ENCODE measurements at places on chromosomes 1 and 21.

GRCh38 chr1:41444785-41445184, 39.7 kb downstream of the EDN2 start:
- DNase-seq: no peak

- DNase-seq: no peak
Observed at GRCh38 chr1:198687429-198687828, 48.6 kb downstream of the PTPRC start.

DNA sequence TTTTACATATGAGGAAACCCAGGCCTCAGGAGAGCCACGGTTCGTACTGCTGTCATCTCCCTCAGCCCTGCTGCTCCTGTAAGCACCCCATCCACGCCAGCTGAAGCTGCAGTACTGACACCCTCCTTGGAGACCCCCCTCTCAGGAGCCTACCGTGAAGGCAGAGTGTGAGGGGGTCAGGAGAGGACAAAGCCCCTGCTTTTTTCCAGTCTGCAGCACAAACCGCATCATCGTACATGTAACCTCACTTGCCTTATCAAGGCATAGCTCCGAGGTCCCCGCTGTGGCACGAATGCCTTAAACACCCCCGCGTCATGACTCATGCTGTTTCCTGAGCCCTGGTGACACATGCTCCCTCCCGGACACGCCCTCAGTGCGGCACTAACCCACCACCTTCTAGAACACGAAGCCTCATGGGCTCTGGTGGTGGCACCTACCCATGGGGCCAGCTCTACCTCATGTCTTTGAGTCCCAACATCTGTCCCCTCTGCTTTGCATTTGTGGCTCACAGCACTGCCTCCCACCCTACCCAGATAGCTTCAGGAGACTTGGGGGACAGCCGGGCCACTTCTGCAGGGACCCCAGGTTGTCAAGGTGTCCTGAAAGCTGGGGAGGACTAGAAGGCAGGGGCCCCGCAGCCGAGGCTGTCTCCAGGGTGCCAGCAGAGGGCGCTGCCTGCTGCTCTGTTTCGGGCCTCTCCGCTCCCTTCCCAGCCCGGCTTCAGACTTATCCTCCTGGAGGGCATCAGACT, 4.9 kb downstream of the SH3BGRL3 start:
- no peak for DNase-seq

DNA sequence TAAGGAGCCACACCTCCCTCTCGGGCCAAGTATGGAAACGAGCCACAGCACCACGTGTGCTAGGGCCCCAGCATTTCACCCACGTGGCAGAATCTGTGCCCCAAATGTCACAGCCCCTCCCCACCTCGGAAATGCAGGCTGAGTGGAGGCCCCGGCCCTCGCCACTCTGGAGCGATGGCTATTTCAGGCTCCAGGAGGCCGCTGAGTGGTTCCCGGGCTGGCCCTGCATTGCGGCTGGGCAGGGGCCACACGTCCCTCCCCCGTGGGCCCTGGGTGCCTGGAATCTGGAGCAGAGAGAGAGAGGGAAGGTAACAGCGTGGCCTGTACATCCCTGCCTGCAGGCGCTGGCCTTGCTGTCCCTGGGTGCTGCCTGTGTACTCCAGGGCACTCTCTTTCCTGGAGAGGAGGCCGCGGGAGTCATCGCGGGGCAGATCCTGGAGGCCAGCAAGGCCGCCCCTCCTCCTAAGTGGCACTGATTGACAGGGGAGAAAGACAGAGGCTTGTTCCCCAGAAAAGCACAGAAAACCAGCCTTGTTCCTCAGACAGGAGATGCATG, 68.0 kb upstream of the TRAPPC10 start:
- DNase-seq: no peak

DNA sequence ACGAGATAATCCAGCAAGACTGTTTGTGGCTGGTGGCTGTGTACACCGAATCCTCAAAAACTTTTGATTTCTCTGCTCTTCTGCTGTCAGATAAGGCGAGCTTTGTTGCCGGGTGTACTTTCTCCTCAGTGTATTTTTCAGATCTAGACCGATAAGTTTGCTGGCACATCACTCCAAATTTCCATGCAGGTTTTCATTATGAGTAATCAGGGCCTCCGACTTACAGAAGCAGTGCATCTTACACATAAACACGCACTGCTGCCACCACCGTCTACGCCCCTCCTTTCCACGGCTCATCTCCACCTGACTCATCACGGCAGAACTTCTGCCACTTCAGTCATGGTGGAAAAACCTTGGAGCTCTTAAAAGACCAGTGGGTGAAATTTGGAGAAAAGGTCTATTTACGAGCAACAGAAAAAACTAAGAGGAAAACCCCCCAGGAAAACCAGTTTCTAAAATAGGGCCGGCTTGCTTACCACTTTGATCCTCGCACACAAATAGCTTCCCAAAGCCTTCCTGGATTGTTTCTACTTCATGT, 7.7 kb downstream of the ZBTB21 start:
- DNase-seq: no peak

GRCh38 chr1:55280731-55281130, 65.6 kb upstream of the USP24 start:
- DNase-seq: no peak

DNA sequence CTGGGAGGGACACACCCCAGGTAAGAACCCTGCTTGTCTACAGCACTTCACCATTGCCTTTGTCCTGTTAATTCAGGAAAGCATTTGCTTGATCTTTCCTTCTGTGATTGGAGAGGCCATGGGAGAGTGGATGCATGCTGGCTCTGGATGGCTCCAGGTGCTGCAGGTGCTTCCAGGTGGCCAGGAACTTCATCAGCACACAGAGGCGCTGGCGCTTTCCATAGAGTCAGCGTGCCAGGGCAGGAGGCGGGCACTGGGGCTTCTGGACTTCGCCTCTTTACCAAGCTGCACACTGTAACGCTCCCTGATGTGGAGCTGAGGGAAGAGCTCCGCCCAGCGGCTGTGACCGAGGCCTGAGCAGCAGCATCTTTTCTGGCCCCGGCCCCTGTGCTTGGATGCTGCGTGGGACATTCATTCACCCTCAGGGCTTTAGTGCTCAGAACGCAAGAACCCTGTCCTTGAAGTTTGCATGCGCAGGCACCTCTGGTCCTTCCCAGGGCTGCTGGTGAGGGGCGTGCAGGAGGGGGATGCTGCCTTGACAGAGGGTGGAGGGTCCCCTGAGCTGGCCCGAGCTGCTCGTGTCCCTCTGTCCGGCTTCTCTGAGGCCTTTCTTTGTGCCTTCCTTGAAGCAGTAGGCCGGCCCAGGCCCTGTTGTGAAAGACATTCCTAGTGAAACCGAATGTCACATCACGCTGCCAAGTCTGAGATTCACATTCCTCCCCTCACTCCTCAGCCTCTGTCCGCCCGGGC, 1.6 kb upstream of the MX2 start:
- DNase-seq: no peak

GRCh38 chr1:231032963-231033362, 7.1 kb downstream of the FAM89A start:
- DNase-seq: no peak

- DNase-seq: no peak
Observed at GRCh38 chr1:112646225-112646624, 26.6 kb downstream of the CAPZA1 start.

GRCh38 chr1:43448955-43449707, 4.6 kb downstream of the HYI start:
- no peak for DNase-seq

GRCh38 chr1:6440198-6441126, 15.9 kb downstream of the ESPN start:
- DNase-seq: no peak

- no peak for DNase-seq
Observed at GRCh38 chr1:76259270-76259669, 184.7 kb downstream of the ST6GALNAC3 start.

DNA sequence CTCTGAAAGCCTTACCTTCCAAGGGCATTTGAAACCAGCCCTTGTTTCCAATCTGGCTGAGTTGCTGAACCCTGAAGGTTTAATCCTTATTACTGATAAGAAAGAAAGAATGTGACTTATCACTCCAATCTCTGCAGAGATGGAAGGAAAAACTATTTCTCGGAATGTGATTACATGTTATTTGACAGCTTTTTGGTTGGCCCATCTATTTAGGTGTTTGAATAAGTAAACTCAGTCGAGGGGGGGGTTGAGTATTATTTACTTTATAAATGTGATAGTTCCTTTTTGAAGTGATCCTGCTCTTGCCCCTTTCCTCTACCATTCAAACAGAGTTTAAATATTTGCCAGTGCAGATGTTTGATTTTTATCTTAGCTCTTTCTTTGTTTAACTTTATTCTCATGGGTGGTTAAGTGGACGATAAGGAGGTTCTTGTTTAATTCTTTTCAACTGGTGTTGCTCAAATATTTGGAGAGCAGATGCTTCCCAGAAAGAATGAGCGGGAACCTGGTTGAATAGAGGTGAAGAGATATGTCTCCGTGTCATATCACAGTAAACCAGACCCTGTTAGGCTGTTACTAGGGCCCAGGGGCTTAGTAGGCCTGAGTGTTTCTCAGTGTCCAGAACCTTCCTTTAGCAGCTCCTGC, 126.1 kb downstream of the CACHD1 start:
- DNase-seq: no peak

- DNase-seq: no peak
Observed at GRCh38 chr1:234114648-234115307, 210.3 kb downstream of the SLC35F3 start.

Measured in NCI-H1417 treated with DMSO at 0.1 percent for 48 hours (cell line).